ENCODE measurements at places on chromosomes 7 and 10.
A peak's percentile ranks its signal among the peaks of the same experiment; 100 is the strongest.

DNA sequence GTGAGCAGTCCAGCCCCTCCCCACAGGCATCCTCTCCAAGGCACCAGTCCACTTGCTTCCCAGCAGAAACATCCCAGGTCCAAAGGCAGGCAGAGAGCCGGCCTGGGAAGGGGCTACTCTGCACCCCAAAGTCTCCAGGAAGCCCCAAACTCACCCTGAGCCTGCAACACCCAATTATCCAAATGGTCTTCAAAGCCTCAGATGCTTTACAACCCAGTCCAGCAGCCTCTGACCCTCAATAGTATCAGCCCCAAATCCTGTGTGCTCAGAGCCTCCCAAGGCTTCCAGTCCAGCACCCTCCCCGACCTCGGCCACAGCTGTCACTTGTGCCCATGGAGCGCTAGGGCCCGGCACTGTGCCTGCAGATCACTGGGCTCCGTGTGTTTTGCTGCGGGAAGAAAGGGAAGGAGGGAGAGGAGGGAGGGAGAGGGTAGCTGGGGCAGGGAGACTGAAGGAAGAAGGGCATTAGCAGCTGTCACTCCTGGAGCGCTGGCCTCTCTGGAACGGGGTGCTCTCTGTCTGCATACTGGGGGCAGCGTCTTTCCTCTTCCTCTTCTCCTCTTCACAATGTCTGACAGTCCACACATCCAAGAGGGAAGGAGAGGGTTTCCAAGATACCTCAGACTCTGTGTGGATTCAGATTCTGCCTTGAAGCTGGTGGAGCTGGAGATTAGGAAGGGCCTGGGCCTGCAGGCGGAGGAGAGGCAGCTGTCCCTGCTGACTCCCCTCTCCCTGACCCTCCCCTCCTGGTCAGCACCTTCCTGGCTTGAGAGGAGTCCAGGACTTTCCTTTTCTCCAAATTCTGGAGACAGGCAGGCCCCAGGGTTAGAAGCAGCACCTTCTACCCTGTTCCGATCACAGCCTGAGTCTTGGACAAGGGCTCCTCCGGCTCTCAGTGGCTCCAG is 13.2 kb downstream of the CALML5 start:
- no peak for DNase-seq

DNA sequence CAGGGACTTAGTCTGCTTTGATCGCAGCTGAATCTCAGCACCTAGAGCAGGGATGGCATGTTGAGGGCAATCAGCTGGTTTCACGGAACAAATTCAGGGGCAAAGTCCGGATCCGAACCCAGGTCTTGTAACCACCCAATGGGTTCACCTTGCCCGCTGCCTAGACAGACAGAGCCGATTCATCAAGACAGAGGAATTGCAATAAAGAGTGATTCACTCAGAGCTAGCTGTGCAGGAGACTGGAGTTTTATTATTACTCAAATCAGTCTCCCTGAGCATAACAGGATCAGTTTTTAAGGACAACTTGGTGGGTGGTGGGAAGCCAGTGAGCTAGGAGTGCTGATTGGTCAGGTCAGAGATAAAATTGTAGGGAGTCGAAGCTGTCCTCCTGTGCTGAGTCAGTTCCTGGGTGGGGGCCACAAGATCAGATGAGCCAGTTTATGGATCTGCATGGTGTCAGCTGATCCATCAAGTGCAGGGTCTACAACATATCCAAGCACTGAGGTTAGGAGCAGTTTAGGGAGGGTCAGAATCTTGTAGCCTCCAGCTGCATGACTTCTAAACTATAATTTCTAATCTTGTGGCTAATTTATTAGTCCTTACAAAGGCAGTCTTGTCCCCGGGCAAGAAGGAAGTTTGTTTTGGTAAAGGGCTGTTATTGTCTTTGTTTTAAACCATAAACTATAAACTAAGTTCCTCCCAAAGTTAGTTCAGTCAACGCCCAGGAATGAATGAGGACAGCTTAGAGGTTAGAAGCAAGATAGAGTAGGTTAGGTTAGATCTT is 43.5 kb upstream of the CHST3 start:
- DNase-seq = no peak

- no peak for DNase-seq
Observed at GRCh38 chr7:52355053-52355452, 680.4 kb upstream of the POM121L12 start.

DNA sequence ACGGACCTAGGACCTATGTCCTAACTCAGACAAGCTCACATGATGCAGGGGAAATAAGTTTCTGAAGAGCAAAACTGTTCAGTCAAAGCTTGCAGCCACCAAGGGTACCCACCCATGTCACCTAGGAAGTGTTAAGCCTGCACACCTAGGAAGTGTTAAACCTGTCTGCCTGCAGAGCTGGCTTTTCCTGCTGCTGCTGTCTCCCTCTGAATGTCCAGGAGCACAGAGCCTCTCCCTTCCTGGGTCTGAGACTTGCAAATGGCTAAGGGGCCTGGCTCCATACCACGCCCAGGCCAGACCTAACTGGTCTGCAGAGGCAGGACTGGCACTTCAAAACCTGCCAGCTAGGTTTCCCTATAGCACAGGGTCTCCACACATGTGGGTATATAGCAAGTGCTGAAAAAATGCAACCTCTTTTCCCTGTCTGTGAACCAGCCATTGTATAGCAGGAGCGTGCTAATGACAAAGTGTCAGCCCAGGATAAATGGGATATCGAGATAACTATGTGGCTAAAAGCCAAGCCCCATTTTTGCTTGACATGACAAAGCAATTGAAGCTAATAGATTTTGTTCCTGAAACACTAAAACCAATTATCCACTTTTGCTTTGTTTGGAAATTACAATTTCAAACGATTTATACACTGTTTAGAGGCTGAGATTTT is 1.5 kb downstream of the GDF2 start:
- DNase-seq = no peak

DNA sequence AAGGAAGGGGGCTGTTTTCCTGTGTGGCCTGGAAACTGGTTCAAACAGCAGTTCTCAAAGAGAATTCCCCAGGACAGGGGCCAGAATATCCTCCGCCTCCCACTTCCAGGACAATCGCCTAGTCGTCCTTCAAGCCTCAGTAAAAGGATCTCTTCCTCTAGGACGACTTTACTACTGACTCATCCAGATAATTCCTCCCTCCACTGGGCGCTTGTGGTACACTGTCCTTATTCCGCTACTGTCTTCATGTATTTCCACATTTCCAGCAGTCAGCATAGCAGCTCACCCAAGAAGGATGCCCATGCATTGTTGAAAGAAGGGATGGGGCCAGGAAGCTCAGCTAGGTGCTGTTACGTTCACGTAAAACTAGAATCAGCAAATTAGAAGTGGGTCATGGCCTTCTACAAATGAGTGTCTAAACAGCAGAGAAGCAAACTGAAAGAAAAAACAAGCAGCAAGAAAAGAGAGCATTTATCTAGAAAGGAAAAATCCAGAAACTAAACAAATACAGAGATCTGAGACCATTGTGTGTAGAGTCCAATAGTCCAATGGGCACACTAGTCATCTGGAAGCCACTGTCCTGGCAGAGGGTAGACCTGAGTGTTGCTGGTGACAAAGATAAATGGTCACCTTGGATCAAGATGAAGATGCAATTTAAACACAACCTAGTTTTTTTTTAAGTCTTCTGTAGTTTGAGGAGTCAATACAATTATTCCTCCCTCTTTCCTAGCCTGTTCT is 26.3 kb downstream of the CLRN3 start:
- no peak for DNase-seq

GRCh38 chr10:11177926-11178471 is 160.3 kb downstream of the CELF2 start:
- no peak for DNase-seq

DNA sequence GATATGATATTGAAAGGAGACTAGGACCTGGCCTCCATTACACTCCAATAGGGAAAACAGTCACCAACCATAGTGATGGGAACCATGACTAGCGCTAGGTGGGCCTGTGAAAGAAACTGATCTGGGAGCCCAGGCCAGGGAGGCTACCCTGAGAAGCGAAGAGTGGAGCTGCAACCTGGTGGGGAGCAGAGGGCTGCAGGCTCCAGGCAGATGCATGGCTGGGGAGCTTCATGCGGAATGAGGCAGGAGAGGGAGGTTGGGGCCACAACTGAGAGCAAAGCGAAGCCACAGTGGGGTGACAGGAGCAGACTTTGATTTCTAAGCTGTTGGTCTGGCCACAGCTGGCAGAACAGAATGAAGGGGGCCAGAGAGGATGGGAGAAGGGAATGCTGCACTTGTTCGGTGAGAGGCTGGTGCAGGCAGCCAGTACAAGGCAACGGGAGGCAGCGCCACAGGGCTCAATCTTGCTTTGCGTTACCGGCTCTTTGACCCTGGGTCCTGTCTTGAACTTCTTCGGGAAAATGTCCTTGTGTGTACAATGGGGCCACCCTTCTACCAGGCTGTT is 88.4 kb downstream of the TACC2 start:
- DNase-seq = no peak

DNA sequence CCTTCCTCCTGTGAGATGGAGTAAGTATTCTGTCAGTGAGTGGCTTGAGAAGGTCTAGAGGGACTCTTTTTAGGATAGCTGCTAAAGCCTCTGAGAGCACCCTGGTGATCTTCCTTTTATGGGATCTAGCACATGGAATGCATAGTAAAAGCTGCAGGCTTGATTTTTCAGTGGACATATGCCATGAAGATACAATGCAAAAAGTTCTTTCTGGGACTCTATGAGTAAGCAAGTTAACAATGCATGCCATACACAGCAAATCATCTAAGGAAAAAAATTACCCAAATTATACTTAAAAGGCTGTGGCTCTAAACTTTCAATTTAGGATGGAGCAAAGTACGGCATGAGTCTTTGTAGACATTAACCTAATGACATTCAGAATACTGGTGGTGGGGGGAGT is 154.5 kb downstream of the SGMS1 start:
- no peak for DNase-seq

DNA sequence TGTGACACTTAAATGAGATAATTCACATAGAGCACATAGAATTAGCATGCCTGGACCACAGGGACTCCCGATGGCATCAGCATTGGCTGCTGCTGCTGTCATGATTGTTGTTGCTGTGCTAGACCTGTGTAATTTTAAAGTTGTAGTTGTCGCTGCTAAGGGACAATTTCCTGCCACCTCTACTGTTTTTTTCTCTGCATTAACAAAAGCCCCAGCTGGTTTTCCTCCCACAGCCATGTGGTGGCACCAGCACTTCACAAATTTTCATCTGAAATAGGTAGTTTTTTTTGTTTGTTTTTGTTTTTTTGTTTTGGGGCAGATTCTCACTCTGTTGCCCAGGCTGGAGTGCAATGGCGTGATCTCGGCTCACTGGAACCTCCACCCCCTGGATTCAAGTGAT is 25.4 kb upstream of the PRXL2A start:
- DNase-seq = no peak

GRCh38 chr10:52526251-52526823 is 212.3 kb downstream of the DKK1 start:
- DNase-seq = no peak

DNA sequence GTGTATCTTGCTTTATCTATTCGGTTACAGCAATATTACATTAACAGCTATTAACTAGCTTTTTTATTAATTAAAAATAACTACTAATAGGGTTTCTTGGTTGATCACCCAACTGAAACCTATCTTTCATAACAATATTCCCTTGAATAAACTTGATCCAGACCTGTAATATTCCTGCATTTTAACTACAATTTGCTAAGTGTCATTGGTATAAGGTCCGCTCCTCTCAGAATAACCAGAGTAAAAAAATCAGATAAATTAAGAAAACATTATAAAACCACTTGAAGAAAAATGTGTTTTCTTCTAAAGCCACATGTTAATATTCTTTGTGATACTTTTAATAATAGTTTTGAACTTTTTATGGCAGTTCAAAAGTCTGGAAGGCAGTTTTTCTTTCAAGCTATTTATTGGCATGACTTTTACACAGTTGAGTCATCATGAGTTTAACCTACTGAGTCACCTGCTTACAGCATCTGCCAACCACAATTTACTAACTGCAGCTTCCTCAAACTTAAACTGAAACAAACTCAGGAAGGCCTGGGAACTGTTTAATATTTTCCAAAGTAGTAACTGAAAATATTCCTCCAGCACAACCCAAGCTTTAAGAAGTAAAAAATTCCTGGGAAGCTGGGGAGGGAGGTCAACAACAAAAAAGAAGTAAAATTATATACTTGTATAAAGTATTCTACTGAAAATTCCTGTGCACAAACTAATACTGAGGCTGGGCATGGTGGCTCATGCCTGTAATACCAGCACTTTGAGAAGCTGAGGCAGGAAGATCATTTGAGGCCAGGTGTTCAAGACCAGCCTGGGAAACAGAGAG is 103.2 kb downstream of the NRBF2 start:
- no peak for DNase-seq

DNA sequence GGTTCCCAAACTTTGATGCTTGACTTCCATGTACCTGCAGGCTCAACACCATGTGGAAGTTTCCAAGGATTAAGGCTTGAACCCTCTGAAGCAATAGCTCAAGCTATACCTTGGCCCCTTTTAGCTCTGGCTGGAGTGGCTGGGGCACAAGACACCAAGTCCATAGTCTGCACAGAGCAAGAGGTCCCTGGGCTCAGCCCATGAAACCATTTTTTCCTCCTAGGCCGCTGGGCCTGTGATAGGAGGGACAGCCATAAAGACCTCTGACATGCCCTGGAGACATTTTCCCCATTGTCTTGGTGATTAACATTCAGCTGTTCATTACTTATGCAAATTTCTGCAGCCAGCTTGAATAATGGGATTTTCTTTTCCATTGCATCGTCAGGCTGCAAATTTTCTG is 14.4 kb downstream of the DGKI start:
- DNase-seq = no peak

GRCh38 chr10:70295321-70295720 is 11.5 kb upstream of the NPFFR1 start:
- DNase-seq = no peak

GRCh38 chr7:151398446-151399304 is 11.2 kb downstream of the WDR86 start:
- DNase-seq = no peak

- no peak for DNase-seq
Observed at GRCh38 chr7:77329466-77330168, 86.5 kb downstream of the GSAP start.

DNA sequence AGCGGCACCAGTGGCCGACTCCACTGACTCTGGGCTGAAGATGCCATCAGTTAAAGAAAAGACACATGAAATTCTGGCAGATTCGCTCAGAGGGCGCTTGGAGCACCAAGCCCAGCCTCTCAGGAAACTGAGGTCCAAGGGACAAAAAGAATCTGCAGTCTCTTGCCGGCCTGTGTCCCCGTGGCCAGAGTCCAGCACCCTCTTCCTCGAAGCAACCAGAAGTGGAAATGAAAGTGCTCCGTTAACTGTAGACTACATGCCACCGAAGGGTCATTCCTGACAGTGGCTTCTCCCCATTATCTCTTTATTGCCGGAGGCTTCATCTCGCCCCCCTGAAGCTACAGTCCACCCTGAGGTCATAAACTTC is 1.0 kb upstream of the CHST15 start:
- DNase-seq = no peak

- peak; percentile 8 for DNase-seq
Observed at GRCh38 chr7:134513169-134513752, 14.1 kb upstream of the AKR1B10 start.

All from stimulated activated CD4-positive, alpha-beta T cell treated with anti-CD3 and anti-CD28 coated beads, Interleukin-15, amount 100 ng/mL, for 1 hour (primary cell).